ENCODE measurements at places on chromosomes 2 and 18. TPM values are rescaled to one million over a fixed set of nuclear protein-coding genes. Genes with fewer than 3 reads are reported as not detected.

The ZSCAN30 gene
- 15.5 TPM for total RNA-seq

The LINC00305 gene
- total RNA-seq, result not detected

The UGT1A10 gene
- total RNA-seq, result not detected

The FAM161A gene
- total RNA-seq, result 18.2 TPM

The DAPL1 gene
- total RNA-seq, result 0.49 TPM

Measured in temporal lobe (tissue), 4 donors.